Activated CD4-positive, alpha-beta T cell treated with anti-CD3 and anti-CD28 coated beads, Interleukin-2, amount 10 ng/mL, durations not matched to agents 24 days and 14 days (primary cell): ENCODE measurements at places on chromosomes 2 and 18.

GRCh38 chr18:54329787-54330186 lies 27.9 kb downstream of the STARD6 start:
- DNase-seq: no peak

DNA sequence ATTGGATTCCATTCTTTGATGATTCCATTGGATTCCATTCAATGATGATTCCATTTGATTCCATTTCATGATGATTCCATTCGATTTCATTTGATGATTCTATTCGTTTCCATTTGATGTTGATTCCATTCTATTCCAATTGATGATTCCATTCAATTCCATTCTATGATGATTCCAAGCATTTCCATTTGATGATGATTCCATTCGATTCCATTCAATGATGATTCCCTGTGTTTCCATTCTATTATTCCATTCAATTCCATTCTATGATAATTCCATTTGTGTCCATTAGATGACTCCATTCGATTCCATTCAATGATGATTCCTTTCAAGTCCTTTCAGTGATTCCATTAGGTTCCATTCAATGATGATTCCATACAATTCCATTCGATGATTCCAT lies 1090.5 kb downstream of the RPIA start:
- DNase-seq: no peak

DNA sequence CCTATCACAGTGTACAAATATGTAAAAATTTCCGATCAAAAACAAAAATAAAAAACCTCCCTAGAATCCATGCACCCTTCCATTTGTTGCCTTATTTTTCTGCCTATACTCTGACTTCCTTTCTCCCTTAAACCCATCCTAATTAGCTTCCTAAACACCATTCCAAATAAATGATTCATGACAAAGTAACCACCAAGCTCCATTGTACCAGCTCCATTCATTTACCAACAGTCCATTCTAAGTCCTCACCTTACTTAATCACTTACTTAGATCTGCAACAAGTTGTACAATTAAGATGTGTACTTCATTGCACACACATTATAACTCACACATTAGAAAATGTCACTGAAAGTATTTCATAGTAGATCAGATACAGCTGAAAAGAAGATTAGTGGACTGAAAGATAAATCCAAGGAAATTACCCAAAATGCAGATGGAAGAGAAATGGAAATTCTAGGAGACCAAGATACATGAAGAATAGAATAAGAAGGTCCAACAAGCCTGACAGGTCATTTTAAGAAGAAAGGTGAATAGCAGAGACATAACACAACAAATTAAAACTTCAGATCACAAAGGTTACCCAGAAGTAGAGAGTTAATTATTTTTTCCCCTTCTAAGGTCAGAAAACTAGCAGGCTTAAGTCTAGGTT lies 154.6 kb downstream of the DYM start:
- DNase-seq: no peak

- peak; percentile 63 for DNase-seq
Observed at GRCh38 chr18:31634331-31634713, 42.6 kb downstream of the TTR start.

DNA sequence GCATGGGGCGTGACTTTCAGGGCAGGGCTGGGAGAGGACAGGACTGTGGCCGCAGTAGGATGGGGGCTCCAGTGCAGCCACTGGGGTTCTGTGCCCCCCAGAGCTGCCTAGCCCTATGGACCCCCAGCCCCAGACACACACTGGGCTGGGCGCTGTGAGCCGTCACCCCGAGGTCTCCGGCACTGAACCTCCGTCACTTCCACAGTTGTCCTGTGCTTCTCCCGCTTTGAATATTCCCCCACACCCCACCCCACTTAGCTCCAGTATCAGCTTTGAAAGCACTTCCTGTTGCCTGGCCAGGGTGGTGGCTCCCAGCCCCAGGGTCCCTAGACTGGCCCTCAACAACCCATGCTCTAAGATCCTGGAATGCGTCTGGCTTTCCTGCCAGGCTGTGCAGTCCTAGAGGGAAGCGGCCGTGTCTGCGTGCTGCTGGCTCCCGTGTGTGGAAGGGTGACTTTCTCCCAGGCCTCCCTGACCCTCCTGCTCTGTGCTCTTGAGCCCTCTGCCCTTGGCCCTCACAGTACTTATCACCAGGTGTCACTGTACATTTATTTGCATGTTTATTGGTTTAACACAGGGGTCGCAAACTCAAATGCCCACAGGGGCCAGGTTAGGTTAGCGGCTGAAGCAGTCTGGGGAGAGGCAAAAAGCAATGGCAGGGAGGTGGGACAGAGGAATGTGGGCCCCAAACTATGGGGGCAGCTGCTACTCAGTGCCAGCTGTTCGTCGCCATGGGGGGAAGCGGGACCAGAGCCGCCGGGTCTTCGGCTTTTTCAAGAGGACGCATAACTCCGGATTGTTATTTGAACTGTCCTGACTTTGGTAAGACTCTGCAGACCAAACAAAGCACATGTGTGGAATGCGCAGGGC lies 9.9 kb downstream of the OBSL1 start:
- no peak for DNase-seq

GRCh38 chr2:8367833-8368232 lies 314.0 kb upstream of the ID2 start:
- DNase-seq: no peak

GRCh38 chr2:241163601-241164118 lies 13.4 kb downstream of the PPP1R7 start:
- no peak for DNase-seq

GRCh38 chr2:832635-833034 lies 118.0 kb upstream of the SNTG2 start:
- DNase-seq: no peak

DNA sequence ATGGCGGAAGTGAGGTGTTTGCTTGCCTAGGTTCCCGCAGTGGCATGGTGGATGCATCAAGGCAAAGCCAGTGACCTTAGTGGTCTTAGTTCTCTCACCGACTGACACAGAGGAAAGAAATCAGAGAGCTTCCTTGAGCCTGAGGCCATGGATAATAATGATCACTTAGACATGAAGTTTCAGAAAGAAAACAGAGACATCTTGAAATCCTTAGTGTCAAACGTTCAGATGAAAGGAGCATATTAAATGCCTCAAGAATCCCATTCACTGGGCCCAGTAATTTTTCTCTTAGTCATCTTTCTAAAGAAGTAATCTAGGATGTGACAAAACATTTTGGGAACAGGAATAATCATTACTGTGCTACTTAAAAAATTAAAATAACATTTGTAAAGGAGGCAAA lies 35.2 kb downstream of the COPS8 start:
- DNase-seq: no peak

DNA sequence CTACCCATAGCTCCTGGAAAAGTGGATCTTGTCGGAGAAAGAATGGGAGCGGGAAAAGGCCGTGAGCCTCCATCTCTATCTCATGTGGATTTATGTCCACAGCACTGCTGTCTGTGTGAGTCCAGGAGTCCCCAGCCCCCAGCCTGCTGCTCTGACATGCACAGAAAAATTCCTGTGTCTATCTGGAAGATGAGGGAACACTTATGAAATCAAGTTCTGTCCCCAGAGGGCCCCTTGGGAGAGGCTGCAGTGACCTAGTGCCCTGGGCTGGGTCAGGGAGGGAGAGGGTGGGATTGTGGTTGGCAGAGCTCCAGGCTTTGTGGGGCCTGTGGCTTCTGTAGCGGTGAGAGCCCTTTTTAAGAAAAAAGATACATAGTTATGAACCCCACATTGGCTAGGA lies 37.6 kb downstream of the HJURP start:
- no peak for DNase-seq

GRCh38 chr2:237732790-237733381 lies 65.7 kb upstream of the RBM44 start:
- no peak for DNase-seq

DNA sequence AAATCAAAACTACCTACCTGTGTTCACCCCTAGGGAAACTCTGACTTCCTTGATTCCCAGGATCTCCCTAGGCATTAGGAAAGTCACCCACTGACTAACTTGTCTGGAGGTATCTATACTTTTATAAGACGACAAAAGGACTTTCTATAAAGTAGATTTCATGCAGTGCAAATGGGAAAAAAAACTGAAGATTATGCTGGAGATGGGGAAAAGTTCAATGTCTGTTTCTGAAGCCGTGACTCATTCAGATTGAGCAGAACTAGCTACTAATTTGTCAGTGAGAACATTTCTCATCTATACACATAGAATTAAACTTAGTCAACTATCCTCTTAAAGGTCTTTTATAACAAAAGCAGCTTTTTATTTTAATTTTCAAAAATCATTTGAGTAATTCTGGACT lies 6.0 kb downstream of the SEPTIN10 start:
- no peak for DNase-seq

DNA sequence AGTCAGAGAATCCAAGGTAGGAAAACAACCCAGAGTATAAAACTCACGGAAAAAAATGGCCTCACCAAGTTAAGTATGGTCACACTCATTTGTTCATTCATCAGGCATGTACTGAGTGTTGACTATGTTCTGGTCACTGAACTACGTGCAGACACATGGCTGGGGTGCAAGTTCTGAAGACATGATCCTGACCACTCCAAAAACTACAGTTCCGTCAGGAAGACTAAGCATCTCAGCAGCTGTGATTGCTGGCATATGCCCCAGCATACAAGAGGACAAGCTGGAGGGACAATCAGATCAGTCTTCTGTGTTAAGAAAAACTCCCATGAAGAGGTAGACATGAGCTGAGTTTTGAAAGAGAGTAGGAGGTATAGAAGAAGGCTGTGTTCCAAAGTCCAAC lies 72.8 kb downstream of the TCF4 start:
- DNase-seq: no peak

DNA sequence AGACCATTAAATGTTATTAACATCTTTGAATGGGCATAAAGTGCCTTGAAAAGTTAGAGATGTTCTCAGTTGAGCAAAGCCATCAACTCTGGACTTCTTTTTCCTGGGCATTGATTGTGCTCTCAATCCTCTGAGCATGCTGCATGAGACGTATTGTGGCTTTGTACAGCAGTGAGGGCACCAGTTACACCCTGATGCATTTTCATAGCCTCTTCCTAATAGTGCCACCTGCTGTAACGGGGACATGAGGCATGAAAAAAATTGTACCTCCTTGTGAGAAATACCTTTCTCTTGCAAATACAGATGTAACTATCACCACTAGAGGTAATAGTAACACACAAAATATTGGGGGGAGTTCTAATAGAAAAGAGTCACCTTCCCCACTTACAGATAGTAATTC lies 697.5 kb downstream of the TMEM182 start:
- no peak for DNase-seq

- no peak for DNase-seq
Observed at GRCh38 chr2:69269330-69269729, 117.7 kb downstream of the GFPT1 start.

DNA sequence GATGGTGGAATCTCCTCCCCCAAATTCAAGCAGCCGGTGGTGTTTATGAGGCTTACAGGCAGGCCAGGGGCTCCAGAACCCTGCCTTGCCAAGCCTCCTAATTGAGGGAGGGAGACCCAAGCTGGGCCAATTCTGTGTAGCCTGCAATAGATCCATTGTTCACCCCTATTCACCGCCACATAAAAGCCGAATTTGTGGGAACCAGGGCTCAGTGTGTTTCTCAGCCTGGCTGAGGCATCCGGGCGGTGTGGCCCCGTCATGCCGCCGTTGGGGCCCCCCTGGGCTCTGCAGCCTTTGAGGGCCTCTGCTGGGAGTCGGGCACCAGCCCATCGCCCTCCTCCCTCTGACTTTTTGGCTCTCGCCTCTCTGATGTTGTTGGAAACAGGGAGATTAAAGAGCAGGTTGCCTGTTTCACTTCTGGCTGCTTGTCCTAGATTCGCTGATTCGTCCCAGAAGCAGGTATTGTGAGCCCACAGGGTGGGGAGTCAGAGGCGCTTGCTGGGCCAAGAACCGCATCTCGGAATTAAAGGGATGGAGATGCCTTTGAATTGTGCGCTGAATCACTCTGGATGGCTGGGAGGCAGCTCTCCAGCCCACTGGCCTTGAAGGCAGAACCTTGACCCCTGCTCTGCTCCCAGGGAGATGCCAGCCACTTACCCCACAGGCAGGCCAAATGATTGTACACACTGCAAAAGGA lies 14.7 kb upstream of the OTOS start:
- no peak for DNase-seq

DNA sequence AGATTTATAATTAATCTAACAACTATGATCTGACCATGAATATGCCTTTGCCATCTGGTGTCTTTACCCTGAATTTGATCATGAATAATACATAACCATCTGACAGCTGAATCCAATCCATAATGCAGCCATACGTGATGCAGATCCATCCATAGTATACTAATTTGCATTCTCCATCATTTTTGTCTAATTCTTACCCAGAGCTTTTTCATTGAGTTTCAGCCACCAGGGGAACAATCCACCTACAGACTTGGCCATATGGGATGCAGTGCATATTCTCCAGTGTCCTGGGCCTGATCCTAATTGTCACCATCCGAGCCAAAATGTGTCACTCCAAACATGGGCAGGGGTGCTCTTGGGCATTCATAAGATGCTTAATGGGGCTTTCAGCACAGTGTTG lies 227.2 kb upstream of the CRIM1 start:
- DNase-seq: no peak

GRCh38 chr2:99571021-99571420 lies 81.2 kb upstream of the REV1 start:
- DNase-seq: no peak

DNA sequence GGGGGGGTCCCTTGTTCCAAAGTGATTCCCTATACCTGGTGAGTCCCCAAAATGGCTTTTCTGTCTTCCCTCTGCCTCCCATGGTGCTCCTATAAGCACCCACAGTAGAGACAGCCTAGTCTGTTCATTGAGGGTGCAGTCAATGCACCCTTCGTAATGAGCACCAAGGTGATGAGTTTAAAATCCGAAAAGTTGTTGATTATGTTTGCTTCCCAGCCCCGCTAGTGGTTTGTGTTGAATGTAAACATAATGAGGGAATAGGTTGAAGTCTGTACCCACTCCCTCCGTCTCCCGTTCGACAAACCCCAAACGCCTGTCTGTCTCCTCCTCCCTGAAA lies 2.3 kb downstream of the FOSL2 start:
- no peak for DNase-seq

DNA sequence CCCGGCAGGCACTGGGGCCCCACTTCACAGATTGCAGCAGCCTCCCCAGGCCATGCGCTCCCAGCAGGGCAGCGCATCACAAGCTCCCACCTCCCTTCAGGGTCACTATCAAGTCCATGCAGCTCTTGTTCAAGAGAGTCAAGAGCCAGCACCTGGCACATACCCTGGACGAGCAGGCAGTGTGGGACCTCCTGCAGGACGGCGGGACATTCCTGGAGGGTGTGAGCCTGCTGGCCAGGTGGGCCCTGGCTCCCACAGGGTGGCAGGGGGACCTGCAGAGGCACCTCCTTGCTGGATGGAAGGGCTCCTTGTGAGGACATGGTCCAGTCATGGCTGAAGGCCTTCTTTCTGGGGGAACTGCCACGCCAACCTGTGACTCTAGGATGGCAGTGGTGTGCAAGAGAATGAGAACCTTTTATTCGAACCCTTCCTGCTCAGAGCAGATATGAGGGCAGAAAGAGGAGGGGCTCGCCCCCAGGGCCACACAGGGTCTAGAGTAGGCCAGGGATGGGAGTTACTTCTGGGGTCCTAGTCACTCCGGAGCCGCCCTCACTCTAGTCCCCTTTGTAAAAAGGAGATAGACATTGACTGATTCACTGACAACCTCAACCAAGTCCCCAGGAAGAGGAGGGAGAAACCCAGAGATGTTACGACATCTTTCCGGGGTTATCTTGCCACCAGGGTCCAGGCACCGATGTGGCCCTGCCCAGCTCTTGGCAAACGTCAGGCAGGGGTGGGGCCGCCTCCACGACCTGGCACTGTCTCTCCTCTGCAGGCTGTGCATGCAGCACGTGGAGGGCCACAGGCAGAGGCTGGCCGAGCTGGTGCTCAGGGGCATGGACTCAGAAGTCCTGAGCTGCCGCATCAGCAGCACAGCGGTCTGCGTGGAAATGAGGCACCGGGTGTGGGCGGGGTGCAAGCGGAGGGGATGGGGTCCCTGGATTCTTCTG lies 31.3 kb downstream of the HJURP start:
- DNase-seq: no peak

GRCh38 chr2:88601286-88601685 lies 26.0 kb downstream of the EIF2AK3 start:
- no peak for DNase-seq
